ENCODE measurements at places on chromosomes 4 and X.

GRCh38 chr4:99960648-99961047 is 10.6 kb upstream of the H2AZ1 start:
- no peak for DNase-seq

DNA sequence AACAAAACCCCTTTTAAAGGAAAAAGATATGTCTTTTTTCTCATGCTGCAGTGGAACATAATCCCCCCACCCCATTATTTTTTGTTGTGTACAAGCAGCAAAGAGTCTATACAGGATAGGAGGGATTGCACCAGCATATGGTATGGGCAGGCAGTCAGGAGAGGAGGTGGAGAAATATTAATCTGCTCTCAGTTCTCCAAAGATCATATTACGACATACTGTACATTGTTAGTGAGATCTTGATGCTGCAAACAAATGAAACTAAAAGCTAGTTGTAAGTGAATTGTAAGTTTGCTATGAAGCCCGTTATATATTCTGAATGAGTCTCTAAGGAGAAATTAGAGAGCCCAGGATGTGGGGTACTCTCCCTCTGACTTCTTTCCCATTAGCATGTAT is 75.3 kb downstream of the RAPGEF2 start:
- no peak for DNase-seq

- no peak for DNase-seq
These were observed 25.8 kb downstream of the PPP3CA start for GRCh38 chr4:101321481-101322042.

- no peak for DNase-seq
These were observed 4.0 kb downstream of the ETFDH start for GRCh38 chr4:158676076-158676475.

DNA sequence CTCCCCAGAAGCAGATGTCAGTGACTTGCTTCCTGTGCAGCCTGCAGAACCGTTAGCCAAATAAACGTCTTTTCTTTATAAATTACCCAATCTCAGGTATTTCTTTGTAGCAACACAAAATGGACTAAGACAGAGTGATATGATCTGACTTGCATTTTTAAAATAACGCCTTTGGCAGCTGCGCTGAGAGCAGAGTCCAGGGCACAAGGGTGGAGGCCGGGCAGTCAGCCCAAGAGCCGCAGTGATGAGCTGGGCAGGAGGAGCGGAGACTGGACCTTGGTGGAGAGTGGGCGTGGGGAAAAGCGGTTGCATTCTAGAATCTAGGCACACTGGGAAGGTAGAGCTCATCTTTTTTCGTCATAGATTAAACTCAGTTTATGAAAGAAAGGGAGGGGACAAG is 56.5 kb upstream of the ACSL1 start:
- DNase-seq: no peak

- no peak for DNase-seq
These were observed 194.4 kb upstream of the LDB2 start for GRCh38 chr4:17092736-17093437.

- DNase-seq: no peak
These were observed 51.5 kb downstream of the SPATA18 start for GRCh38 chr4:52102587-52102986.

GRCh38 chr4:122673252-122673651 is 52.4 kb upstream of the IL21 start:
- DNase-seq: no peak

DNA sequence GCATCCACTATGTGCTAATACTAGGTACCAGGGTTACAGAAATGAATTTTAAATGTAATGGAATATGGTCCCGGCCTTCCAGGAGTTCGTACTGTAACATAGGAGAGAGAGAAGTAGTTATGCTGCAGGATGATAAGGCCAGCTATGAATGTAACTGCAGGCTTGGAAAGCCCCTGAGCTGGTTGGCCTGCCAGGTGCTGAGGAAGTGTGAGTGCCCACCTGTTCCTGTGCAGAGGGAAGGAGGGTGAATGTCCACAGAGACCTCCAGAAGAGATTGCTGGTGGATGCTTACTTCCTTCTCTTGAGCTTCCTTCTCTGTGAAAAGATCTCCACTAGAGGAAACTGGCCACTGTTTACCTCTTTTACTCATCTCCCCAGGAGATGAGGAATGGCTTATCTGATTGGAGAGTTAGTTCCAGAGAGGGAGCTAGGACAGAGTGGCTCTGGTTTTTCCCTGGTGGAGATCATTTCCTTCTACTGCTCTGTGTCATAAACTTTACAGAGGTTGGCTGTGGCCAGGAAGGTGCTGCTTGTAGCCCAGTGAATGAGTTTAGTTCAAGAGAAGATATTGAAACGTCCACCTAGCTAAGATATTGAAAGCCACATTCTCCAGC is 114.0 kb upstream of the LNX1 start:
- no peak for DNase-seq

DNA sequence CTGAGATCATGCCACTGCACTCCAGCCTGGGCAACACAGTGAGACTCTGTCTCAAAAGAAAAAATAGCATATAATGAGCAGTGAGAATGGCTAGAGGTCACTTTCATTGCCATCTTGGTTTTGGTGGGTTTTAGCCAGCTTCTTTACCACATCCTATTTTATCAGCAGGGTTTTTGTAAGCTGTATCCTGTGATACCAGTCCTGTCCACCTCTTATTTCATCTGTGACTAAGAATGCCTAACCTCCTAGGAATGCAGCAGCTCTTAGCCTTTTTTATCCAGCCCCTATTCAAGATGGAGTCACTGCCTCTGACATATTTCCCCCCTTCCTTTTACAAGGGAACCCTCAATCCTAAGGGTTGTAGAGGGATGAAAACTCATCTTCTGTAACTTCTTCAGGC is 26.1 kb upstream of the IGFBP7 start:
- no peak for DNase-seq

GRCh38 chrX:1205681-1206611 is 6.5 kb downstream of the CRLF2 start:
- no peak for DNase-seq

DNA sequence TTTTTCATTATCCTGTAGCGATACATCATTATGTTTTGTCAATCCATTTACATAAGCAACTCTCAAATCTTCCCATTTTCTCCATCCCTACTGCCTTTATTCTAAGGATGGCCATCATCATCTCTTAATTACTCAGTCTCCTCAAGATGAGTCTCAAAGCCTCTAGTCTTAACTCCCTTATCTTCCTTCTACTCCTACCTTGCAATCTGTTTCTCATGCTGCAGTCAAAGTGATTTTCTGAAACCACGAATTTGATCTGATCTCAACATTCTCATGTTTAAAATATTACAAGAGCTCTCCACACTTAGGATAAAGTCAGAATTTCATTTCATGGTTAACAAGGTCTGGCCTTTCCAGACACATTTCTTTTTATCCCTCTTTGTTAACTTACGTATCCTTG is 51.8 kb downstream of the ANXA3 start:
- DNase-seq: no peak

- peak; percentile 70 for DNase-seq
These were observed 96.4 kb downstream of the PGRMC2 start for GRCh38 chr4:128191115-128191781.

Measured in hippocampal formation (tissue), 2 donors.